ENCODE measurements at places on chromosomes 1 and 21.

DNA sequence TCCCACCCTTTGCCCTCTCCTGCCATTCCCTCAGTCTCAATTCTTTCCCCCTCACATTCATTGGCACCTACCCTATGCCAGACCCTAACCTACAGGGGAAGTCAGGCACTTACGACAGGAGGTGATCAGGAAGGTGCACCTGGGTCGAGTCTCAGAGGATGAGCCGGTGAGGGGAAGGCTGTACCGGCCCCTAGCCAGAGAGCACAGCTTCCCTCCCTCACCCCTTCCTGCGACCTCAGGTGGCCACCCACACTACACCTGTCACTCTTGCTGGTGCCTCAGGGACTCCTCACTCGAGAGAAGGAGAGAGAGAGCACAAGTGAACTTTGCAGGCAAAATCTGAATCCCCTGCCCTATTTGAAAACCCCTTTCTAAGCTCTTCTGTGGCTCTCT lies 1.7 kb upstream of the MYOM3 start:
- H3K27ac ChIP-seq = no peak overlapping the region
- H3K4me3 ChIP-seq = no peak overlapping the region
- peaks cover 4% of the 10 kb centered on the region for H3K4me1 ChIP-seq
- H3K36me3 ChIP-seq = no peaks in the 10 kb centered on the region

GRCh38 chr21:32599091-32599490 lies 13.1 kb downstream of the CFAP298 start:
- H3K36me3 ChIP-seq = peaks cover 23% of the 10 kb centered on the region
- no peak for DNase-seq
- H3K27ac ChIP-seq = no peak overlapping the region
- peaks cover 5% of the 10 kb centered on the region for H3K4me1 ChIP-seq
- H3K27me3 ChIP-seq = no peaks in the 10 kb centered on the region

- DNase-seq = peak; percentile 22
- peak overlapping the region; percentile 83 for H3K4me3 ChIP-seq
- peaks cover 29% of the 10 kb centered on the region for H3K4me1 ChIP-seq
- H3K27ac ChIP-seq = peak overlapping the region; percentile 92
- no peaks in the 10 kb centered on the region for H3K27me3 ChIP-seq
These were observed 857 bp downstream of the GPX7 start for GRCh38 chr1:52602856-52603600.

GRCh38 chr1:33814166-33814565 lies 49.7 kb upstream of the HMGB4 start:
- H3K36me3 ChIP-seq = no peaks in the 10 kb centered on the region
- peaks cover 5% of the 10 kb centered on the region for H3K27me3 ChIP-seq
- H3K27ac ChIP-seq = no peak overlapping the region

- DNase-seq = no peak
- no peaks in the 10 kb centered on the region for H3K4me1 ChIP-seq
- H3K27ac ChIP-seq = no peak overlapping the region
- H3K4me3 ChIP-seq = no peak overlapping the region
- no peaks in the 10 kb centered on the region for H3K36me3 ChIP-seq
These were observed 183.9 kb downstream of the C1orf94 start for GRCh38 chr1:34360574-34360973.

GRCh38 chr1:64955097-64956009 lies 11.0 kb downstream of the JAK1 start:
- peaks cover 36% of the 10 kb centered on the region for H3K4me1 ChIP-seq
- no peak overlapping the region for H3K27ac ChIP-seq
- H3K36me3 ChIP-seq = peaks cover 1% of the 10 kb centered on the region
- H3K27me3 ChIP-seq = no peaks in the 10 kb centered on the region
- no peak overlapping the region for H3K4me3 ChIP-seq

DNA sequence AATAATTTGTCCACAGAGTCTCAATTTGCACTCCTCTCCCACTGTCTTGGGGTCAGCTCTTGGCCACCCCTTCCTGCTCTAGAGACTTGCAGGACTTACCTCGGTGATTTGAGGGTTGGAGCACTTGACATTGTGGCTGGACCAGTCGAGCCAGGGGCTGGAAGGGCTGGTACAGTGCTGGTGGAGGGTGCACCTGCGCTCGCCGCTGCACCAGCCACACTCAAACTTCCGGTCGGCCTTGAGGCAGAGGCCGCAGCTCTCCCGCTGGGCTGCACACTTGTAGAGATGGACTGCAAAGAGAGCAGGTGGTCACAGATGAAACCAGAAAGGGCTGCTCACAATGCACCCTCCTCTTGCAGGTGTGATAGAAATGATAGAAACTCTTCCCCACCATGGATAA lies 165.0 kb downstream of the PLXNA2 start:
- H3K36me3 ChIP-seq = no peaks in the 10 kb centered on the region
- H3K4me1 ChIP-seq = no peaks in the 10 kb centered on the region
- H3K4me3 ChIP-seq = no peak overlapping the region
- DNase-seq = no peak
- H3K27me3 ChIP-seq = no peaks in the 10 kb centered on the region

DNA sequence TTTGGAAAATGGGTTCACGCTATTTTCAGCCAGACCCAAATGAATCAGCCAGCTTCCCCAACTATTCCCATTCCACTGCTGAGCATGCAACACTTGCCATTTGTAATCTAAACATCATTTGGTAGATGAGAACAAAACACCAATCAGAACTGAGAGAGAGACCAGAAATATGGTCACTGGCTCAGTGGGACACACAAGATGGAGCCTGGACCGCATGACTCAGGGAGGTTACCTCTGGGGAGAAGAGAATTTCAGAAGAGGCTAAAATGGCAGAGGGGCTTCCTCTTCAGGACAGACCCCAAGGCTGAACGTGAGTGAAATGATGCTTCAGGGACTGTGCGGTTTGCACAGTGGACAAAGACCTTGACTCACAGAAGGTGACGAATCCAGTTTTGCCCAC lies 126.6 kb downstream of the URB2 start:
- H3K27me3 ChIP-seq = peaks cover 4% of the 10 kb centered on the region
- no peak overlapping the region for H3K4me3 ChIP-seq
- H3K27ac ChIP-seq = no peak overlapping the region
- DNase-seq = no peak

DNA sequence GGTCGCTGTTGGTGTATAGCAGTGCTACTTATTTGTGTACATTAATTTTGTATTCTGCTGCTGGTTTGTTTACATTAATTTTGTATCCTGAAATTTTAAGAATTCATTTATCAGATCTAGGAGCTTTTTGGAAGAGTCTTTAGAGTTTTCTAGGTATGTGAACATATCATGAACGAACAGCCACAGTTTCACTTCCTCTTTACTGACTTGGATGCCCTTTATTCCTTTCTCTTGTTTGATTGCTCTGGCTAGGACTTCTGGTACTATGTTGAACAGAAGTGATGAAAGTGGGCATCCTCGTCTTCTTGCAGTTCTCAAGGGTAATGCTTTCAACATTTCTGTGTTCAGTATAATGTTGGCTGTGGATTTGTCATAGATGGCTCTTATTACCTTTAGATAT lies 1757.9 kb downstream of the BRINP3 start:
- no peaks in the 10 kb centered on the region for H3K36me3 ChIP-seq
- H3K27ac ChIP-seq = no peak overlapping the region
- no peaks in the 10 kb centered on the region for H3K27me3 ChIP-seq
- H3K4me1 ChIP-seq = no peaks in the 10 kb centered on the region
- no peak for DNase-seq
- H3K4me3 ChIP-seq = no peak overlapping the region

DNA sequence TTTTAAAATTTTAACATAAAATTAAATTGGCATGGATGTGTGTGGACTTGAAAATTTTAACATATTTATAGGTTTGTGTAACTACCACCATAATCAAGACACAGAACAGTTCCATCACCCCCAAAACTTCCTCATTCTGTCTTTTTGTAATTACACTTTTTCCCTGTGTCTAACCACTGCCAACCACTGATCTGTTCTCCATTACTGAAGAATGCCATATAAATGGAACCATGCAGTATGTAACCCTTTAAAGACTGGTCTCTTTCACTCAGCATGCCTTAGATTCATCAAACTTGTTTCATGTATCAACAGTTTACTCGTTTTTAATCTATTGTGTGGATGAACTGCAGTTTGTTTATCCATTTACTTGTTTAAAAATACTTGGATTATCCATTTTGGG lies 13.0 kb upstream of the AHCYL1 start:
- no peaks in the 10 kb centered on the region for H3K36me3 ChIP-seq
- no peaks in the 10 kb centered on the region for H3K4me1 ChIP-seq
- DNase-seq = no peak
- no peak overlapping the region for H3K4me3 ChIP-seq
- H3K27me3 ChIP-seq = no peaks in the 10 kb centered on the region
- no peak overlapping the region for H3K27ac ChIP-seq

DNA sequence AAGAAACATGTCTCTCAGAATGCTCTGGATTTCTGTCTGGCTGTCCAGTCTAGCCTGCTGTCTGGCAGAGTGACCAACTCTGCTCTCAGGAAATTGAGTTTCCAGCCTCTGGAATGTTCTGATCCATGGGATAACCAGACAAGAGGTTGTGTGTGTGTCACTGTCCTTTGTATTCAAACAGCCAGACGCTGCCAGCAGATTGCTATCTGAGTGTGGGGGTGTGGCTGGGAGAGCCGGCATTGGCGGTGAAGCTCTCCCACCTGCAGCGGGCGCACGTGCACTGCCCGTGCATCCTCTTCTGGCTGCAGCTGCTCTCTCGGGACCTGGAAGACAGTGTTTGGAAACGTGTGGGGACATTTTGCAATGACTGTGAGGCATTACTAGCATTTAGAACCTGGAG lies 26.1 kb downstream of the PKP1 start:
- no peaks in the 10 kb centered on the region for H3K36me3 ChIP-seq
- H3K27me3 ChIP-seq = peaks cover 17% of the 10 kb centered on the region
- no peak for DNase-seq
- no peak overlapping the region for H3K4me3 ChIP-seq
- peaks cover 4% of the 10 kb centered on the region for H3K4me1 ChIP-seq
- no peak overlapping the region for H3K27ac ChIP-seq

DNA sequence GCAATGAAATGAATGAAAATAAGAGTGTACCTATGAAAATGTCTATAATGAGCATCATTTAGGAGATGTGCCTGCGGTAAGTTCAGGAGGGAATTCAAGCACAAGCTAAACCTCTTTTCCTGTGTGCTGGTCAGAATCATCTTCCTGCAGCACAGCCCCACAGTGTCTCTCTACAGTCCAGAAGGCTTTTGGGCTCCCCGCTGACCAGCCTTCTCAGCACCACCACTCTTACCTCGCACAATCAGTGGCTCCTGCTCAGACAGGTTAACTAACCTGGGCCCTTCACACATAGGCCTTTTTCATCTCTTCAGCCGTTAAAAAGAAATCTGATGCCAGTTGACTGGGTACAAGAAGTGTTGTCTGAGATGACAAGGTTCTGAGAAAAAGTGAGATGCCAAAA lies 57.7 kb downstream of the LRRC8C start:
- peaks cover 92% of the 10 kb centered on the region for H3K4me1 ChIP-seq
- peaks cover 82% of the 10 kb centered on the region for H3K36me3 ChIP-seq
- no peak for DNase-seq

DNA sequence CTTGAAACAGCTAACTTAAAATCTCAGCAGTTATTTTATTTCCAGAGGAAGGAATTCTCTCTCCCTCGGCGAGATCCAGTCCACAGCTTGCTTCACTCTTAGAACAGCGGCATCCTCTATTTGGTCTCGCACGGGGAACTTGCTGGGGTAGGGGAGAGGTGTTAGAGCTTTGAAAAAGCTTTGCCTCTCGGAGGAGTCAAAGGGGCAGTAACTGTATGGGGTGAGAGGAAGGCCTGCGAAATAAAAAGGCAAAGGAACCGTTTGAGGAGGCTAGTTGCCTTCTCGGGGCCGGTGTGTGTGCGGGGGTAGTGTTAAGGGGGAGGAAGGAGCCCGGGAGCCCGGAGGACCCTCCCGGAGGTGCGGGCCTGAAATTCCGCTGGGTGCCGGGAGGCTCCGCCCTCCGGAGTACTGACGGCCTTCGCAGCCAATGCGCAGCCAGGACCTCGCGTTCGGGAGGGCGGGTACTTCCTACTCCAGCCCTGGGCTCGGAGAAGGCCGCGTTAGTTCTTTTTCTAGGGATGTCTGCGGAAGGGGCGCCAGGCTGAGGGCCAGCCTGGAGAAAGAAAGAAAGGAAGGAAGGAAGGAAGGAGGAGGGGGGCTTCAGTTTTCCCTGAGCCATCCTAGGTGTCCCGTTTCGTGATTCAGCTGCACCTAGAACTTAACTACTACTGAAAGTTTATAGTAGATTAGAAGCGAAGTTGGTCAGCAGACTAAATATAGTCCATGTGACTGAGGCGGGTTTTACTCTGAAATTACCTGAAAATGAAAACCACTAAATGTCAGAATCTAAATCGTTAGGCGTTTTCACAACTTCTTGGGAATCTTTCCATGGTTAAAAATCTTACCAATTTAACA lies 2.2 kb downstream of the NEK7 start:
- peak overlapping the region; percentile 100 for H3K4me3 ChIP-seq
- peaks cover 56% of the 10 kb centered on the region for H3K4me1 ChIP-seq
- H3K27ac ChIP-seq = peak overlapping the region; percentile 98
- no peaks in the 10 kb centered on the region for H3K27me3 ChIP-seq

GRCh38 chr1:172997941-172998361 lies 52.8 kb downstream of the TNFSF18 start:
- H3K36me3 ChIP-seq = peaks cover 2% of the 10 kb centered on the region
- H3K4me3 ChIP-seq = no peak overlapping the region
- H3K4me1 ChIP-seq = no peaks in the 10 kb centered on the region

DNA sequence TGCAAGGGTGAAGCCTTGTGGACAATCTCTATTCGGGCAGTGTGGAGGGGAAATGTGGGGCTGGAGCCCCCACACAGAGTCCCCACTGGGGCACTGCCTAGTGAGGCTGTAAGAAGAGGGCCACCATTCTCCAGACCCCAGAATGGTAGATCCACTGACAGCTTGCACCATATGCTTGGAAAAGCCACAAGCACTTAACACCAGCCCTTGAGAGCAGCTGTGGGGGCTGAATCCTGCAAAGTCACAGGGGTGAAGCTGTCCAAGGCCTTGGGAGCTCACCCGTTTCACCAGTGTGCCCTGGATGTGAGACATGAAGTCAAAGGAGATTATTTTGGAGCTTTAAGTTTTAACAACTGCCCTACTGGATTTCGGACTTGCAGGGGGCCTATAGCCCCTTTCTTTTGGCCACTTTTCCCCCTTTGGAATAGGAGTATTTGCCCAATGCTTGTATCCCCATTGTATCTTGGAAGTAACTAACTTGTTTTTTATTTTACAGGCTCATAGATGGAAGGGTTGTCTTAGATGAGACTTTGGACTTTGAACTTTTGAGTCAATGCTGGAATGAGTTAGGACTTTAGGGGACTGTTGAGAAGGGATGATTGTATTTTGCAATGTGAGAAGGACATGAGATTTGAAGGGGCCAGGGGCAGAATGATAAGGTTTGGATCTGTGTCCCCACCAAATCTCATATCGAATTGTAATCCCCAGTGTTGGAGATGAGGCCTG lies 16.3 kb upstream of the COL6A1 start:
- H3K4me1 ChIP-seq = no peaks in the 10 kb centered on the region
- H3K27ac ChIP-seq = no peak overlapping the region
- peaks cover 15% of the 10 kb centered on the region for H3K27me3 ChIP-seq
- no peak overlapping the region for H3K4me3 ChIP-seq
- no peak for DNase-seq
